Breast epithelium (tissue), 4 donors: ENCODE measurements at places on chromosomes 7 and 10. TPM values are rescaled to one million over a fixed set of nuclear protein-coding genes. Genes with fewer than 3 reads are reported as not detected.
A peak's percentile ranks its signal among the peaks of the same experiment; 100 is the strongest.

DNA sequence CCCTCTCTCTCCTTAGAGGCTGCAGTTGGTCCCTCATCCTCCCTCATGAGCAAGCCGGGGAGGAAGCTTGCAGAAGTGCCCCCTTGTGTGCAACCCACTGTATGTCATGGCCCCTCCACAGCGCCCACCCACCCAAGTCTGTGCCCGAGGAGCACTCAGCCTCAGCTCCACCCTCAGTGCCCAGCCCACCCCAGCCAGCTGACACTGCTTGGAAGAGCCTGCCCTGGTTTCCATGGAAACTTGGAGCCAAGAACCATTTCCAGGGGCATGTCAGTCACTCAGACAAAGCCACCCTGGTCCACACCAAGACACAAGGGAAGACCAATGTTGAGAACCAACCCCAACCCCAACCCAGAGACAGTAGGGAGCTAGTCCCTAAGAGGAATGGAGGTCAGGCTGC lies 79.5 kb downstream of the PAX2 start:
- DNase-seq = peak; percentile 45

Gene TRIL
- 8.3 TPM for total RNA-seq

- no peak for DNase-seq
Observed at GRCh38 chr10:86155054-86155921, 211.3 kb downstream of the GRID1 start.

- DNase-seq = no peak
Observed at GRCh38 chr10:5625992-5626777, 40.2 kb downstream of the ASB13 start.

DNA sequence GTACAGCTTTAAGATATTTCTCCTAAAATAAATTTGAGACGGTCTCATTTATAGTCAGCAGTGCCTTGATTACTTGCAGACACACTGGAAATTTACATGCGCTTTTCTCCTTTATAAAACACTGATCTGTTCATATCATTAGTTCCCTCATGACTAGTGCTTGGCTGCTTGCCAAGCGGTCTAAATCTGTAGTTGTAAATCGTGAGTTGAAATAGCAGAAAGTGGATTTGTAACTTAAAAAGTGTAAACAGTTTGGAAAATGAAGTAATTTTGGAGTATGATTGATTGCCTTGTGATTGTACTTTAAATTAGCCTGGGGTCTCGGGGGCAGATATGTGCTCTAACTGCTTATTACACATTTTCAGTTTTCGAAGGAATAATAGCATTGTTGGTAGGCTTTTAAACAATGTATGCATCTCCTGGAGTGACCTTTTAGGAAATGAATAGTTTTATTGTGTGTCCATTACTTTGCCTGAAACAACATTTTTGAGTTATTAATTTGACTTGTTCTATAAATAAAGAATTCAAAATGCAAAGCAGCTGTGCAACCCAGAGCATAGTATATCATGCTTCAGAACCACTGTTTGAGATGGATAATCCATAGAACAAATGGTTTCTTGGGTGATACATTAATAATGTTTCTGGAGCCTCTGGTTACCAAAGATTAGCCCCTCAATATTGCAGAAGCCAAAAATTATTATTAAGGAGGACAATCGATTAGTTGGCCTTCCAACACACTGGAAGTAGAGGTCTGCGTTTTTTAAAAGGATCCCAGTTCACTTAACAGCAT lies 73.3 kb downstream of the ARID5B start:
- no peak for DNase-seq

DNA sequence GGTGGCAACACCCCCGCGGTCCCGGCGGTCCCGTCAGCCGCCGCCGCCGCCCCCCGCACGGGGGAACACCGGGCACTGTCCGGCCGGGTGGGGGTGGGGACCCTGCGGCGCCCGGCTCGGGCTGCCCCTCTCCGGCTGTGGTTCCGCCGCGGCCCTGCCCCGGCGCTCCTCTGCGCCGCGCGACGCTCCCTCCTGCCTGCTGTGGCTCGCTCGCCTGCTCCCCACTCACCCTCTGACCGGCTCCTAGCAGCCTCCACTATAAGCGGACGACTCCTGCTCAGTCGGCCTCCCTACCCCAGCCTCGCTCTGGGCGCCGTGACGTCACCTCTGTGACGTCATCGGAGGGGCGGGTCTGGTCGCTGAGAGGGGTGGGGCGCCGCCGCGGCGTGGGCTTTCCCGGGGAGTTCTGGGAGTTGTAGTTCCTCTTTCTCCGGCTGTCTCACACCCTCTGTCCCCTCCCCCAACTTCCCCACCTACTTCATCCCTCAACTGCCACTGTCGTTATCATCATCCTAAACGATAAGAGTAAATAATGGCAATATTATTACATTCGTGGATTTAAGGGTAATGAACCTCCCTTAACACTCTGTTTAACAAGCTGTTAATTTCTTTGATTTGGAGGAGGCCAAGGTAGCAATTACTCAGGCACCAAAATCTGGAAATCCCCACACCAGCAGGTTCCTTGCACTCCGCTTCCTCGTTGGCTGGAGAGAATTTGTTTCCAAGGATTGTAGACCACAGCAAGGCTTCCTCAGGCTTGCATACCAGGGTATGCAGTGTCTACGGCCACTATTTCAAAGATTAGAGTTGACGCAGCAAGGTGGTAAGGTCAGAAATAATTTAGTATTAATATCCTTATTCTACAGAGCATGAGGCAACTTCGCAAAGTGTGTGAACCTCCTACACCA lies at the start of gene UBE2H:
UBE2H (minus strand) TSS at position 308 of the 908 bp plus-strand sequence. CDS start 405 bp downstream, outside the sequence.
- DNase-seq = peak; percentile 89

DNA sequence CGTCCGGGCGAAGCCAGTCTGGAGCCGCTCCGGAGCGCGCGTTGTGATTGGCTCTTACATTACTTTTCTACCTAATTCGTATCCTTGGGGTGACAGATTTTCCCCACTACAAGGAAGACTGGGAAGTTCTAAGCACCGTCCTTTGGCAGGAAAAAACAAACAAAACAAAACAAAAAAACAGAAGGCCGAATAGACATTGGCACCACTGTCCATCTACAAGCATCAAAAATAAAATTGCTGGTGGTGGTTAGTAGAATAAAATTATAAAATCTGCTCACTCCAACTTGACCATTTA lies 651 bp upstream of the SKAP2 start:
- no peak for DNase-seq

Gene SORCS3
- 0.16 TPM for total RNA-seq

Gene PSMG3
- total RNA-seq = 32.6 TPM

DNA sequence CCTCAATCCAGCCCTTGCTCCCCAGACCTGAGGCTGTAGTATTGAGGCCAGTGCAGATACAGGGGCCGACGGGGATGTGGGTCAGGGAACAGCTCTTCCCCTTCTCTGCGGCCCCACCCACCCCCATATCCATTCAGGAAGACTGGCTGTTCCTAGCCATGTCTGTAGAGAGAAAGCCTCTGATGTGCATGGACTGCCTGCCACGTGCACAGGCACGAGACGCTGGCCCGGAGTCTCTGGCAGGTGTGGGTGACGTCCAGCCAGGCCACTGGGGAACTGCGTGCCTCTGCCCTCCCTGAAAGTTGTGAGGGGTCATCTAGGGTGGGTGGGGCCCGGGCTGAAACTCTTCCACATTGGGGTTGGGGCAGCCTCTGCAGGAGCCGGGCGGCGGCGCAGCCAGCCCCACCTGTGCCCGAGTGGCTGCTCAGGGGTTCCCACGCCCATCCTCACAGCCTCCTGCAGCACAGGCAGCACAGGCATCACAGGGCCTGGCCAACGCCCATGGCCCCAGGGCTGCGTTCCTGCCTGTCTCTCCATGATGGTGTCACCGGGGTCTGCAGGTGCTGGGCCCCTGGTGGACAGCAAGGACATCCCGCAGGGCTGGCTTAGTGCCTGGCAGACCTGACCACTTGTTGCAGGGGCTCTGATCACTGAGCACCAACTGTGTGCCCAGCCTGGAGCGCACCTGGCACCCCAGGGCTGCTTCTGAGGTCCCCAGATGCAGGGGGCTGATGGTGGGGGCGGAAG lies 27.5 kb downstream of the MICALL2 start:
- no peak for DNase-seq

DNA sequence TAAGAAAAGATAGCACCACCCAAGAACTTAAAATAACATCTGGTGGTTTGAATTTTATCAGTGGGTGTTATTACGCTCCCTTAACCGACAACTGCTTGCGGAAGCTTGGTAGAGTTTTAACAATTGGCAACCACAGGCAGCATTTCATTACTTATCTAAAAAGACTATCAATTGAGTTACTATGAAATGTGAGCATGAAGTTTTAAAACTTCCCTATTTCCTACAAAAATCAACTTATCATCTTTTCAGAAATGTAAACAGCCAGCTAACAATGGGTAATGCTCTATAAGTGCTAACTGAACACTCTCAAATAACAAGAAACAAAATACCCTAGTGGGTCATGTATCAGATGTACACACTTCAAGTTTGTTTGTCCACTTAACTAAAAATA lies 68.8 kb downstream of the OSBPL3 start:
- DNase-seq = no peak

DNA sequence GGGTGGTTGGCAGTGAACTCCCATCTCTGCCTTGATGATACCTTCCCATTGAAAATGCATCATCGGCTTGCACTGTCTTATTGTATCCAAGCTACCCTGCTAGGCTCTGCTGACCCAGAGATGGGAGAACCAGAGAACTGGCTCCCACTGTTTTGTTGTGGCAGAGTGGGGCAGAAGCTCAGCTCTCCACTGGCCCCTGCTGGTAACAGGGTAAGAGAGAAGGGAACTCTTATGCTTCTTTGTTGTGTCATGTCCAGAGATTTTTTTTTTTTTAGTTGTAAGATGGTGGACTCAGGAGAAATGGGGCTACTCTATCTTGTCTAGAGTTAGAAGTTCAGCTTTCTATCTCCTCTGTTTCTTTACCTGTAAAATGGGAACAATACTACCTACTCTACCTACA lies 100.5 kb upstream of the SDK1 start:
- no peak for DNase-seq

- no peak for DNase-seq
Observed at GRCh38 chr10:44967616-44968015, 8.0 kb downstream of the RASSF4 start.

Gene PALD1
- 7.5 TPM for total RNA-seq

DNA sequence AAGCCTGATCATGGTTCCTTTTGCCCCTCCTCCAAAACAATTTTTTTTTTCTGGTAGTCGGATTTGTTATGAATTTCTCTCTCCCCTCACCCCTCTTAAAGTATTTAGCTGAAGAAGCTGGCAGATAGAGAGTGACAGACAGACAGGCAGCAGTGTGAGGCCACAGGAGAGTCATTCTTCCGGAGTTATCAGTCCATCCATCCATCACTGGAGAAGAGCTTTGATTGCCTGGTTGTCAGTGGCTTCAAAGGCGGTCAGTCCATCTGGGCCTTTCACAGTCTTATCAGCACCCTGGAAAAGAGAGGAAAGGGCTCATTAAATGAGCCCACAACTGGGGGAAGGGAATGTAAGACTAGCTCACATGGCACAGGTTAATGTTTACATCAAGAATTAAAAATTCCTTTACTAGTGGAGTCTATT lies 47.4 kb downstream of the MTPN start:
- no peak for DNase-seq

Gene ASZ1
- total RNA-seq = not detected

DNA sequence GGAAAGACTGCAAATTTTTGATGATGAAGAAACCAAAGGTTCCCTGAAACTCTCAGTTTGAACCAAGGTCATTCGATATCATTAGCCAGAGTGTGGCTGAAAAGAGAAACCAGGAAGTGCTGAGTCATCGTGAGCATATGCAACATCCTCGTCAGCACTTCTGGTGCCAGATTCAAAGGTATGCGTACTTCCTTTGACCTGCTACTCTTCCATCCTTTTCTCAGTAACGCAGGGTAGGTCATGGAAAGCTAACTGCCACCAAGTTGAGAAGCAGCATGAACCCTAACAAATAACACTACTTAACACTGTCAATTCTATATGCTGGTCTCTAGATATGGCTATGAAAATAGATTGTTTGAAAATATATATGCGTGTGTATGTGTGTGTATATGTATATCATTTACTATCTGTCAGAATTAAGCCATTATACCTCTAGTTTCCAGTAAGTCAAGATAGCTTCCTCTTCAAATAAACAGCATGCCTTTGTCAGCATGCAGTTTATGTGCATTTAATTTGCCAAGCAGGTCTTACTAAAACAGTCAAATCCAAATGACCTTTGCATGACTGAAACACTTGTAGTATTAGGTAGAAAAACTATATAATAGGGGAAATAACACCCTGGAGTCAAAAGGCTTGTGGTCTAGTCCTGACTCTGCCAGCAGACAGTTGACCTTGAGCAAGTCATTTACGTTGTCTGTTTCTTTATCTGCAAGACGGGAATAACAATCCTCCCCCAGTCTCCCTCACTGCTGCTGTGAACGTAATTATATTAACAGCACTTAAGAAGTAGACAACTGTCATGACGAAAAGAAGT lies 26.4 kb downstream of the CDK6 start:
- peak; percentile 54 for DNase-seq

Gene ZNHIT1
- total RNA-seq = 91.4 TPM

- no peak for DNase-seq
Observed at GRCh38 chr7:117715784-117716445, 157.3 kb downstream of the CTTNBP2 start.

GRCh38 chr7:103664577-103664976 lies 218.6 kb upstream of the SLC26A5 start:
- DNase-seq = no peak
